ENCODE measurements at places on chromosomes 11 and 22. TPM values are rescaled to one million over a fixed set of nuclear protein-coding genes. Genes with fewer than 3 reads are reported as not detected.

The MS4A6E gene
- not detected for total RNA-seq

The TBX1 gene
- total RNA-seq, result not detected

The SULT4A1 gene
- total RNA-seq, result not detected

The A4GALT gene
- not detected for total RNA-seq

The MYOD1 gene
- not detected for total RNA-seq

The CDCA5 gene
- 0.76 TPM for total RNA-seq

The LRRC75B gene
- total RNA-seq, result not detected

All from CD8-positive, alpha-beta T cell (primary cell).